NCI-H1092 (cell line): ENCODE measurements at places on chromosomes 1 and 21.
A peak's percentile ranks its signal among the peaks of the same experiment; 100 is the strongest.

DNA sequence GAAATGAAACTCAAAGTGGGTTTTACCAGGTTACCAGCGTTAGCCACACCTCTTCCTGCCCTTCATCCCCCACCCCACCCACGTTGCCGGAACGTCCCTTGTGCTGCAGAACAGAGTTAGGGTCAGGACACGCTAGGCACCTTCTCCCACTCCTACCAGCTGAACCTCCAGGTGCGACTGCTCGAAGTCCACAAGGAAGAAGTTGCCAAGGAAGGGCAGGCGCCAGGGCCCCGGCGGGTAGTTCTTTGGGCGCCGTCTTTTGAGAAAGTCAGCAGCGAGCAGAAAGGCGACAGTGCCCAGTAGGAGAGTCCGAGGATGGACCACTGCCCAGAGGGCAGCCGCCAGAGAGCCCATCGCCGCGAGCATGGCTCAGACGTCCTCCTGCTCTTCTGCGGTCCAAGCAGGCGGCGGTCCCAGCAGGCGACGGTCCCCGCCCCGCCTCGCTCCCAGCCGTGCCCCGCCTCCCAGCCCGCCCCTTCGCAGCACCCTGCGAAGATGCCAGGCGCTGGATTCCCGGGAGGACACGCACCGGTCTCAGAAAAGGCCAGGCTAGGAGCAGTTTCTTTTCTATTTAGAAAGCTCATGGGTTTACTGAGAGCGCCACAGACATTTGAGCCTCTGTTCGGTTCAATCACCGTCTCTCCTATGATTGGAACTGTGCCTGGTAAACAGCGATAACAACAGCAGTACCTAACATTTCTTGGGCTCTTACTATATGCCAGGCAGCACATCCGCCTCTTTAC is at the start of gene CYP2J2:
CYP2J2 (minus strand) TSS at position 393 of the 743 bp plus-strand sequence; CDS start at position 366, 27 bp downstream.
- peak; percentile 14 for DNase-seq

- DNase-seq = no peak
Measured at GRCh38 chr1:21932127-21932526, 5.0 kb downstream of the HSPG2 start.

GRCh38 chr1:232416026-232416568 is 213.8 kb downstream of the SIPA1L2 start:
- DNase-seq = no peak

DNA sequence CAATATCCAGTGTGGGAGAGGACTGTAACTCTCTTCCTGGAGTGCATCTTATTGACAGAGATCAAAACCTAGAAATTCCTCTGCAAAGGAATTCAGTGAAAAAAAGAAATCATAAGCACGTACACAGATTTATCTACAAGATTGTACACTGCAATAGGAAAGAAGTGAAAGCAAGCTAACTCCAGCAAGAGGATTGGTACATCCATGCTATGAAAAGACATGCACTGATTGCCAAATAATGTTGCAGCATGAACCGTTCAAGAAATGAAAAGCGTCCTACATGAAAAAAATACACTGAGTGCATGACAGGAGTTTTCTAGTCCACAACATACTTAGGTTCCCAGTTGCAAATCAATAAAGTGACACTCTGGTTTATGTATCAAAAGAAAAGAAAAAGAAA is 1.9 kb upstream of the MGST3 start:
- DNase-seq = no peak

DNA sequence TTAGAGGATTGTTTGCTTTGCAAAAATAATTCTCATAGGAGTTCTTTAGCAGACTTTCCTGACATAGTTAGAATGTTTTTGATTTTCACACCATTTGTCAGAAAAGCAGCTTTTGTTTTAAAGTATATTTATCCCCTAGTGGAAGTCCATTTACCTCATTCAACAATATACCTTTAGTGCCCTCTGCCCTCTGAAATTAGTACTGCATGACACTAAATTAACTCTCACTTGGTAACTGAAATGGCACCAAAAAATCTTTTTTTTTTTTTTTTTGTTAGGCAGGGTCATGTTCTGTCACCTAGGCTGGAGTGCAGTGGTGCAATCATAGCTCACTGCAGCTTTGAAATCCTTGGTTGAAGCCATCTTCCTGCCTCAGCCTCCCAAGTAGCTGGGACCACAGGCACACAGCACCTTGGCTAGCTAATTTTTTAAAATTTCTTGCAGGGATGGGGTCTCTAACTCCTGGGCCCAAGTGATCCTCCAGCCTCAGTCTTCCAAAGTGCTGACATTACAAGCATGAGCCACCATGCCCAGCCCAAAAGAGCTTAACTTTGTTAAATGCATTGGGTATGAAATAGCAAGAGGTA is 13.6 kb downstream of the LRRC42 start:
- no peak for DNase-seq

DNA sequence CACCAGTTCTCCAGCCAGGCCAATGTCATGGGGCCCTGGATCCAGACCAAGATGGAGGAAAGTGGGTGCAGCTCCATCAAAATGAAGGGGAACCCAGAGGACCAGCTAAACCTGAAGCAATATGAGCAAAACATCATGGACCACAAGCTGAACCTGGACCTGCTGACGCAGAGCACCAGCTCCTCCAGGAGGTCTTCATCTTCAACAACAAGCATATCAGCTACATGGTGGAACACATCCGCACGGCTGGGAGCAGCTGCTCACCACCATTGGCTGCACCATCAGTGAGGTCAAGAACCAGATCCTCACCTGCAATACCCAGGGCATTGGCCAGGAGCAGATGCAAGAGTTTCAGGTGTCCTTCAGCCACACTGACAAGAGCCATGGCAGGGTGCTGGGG is 13.7 kb upstream of the EPHA10 start:
- no peak for DNase-seq

DNA sequence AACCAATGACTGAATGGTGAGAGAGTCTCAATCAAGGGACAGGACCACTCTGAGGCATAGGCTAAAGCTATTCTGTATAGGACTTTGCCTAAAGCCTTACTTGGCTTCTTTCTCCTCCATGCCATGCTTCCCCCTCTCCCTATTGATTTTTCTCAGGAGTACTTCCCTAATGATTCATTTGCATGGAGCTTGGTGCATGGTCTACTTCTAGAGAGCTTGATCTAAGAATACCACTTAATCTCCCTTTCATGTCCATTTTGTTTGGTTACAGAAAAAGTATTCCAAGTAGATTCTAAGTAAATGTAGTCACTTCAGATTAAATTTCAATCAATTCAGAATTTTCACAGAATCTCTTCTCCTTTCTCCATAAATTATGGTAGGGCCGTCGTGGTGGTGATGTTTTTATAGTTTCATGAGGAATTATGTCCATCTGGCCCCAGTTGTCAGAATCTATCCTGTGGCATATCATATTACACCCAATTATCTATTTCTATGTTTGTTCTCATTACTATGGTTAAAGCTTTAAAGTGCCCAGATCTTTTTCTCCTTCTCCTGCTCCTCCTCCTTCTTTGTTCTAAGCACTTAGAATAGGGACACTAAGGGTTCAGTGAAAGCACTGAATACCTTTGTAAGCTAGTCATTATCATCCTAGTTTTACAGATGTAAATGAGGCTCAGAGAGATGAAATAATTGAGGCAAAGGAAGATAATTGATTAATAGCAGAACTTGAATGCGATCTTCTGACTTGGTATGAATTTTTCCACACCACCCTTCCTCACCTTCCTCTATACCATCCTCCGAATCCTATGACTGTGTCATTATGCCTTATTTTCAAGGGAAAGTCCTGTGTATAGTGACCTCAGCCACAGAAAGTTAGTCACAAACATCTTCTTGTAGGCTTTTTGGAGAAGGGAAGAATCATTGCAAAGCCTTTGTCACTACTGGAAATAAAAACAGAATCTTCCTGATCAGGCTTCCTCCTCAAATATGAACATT is 85.6 kb upstream of the ZRANB2 start:
- DNase-seq = no peak

DNA sequence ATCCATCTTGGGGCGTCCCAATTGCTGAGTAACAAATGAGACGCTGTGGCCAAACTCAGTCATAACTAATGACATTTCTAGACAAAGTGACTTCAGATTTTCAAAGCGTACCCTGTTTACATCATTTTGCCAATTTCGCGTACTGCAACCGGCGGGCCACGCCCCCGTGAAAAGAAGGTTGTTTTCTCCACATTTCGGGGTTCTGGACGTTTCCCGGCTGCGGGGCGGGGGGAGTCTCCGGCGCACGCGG is 282 bp upstream of the SOD1 start:
- no peak for DNase-seq

GRCh38 chr1:234823191-234824176 is 213.5 kb upstream of the IRF2BP2 start:
- peak; percentile 61 for DNase-seq
